ENCODE measurements at places on chromosomes 4 and X. TPM values are rescaled to one million over a fixed set of nuclear protein-coding genes. Genes with fewer than 3 reads are reported as not detected.

Gene ADH1A
- not detected for total RNA-seq

DNA sequence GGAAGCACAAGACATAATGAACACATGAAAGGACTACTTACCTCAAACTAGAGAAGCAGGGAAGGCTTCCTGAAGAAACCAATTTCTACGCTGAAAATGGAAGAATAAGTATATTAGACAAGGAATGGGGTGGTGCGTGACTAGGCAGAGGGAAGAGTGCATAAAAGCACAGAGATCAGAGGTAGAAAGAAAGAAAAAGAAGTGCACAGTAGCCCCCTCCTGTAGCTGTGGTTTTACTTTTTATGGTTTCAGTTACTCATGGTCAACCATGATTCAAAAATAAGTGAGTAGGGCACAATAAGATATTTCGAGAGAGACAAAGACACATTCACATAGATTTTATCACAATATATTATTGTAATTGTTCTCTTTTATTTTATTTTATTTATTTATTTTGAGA lies 934.5 kb upstream of the INTU start:
- DNase-seq, result no peak

DNA sequence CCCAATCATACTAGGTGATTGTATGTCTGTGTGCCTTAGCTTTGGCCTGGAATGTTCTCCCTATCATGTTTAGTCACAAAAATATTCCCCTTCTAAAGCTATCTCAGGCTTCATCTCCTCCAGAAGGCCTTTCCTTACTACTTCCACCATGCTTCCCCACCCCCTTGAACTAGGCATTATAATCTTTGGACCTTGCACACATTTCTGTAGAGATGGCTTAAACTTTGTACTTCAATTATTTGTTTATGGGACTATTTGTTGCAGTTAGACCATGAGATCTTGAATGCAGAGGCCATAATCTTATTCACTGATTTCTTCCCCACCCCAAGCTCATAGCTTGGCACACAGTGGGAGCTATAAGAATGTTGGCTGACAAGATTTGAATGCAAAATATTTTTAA lies 262.0 kb upstream of the EDA2R start:
- no peak for DNase-seq

Gene TEX13D
- not detected for total RNA-seq

DNA sequence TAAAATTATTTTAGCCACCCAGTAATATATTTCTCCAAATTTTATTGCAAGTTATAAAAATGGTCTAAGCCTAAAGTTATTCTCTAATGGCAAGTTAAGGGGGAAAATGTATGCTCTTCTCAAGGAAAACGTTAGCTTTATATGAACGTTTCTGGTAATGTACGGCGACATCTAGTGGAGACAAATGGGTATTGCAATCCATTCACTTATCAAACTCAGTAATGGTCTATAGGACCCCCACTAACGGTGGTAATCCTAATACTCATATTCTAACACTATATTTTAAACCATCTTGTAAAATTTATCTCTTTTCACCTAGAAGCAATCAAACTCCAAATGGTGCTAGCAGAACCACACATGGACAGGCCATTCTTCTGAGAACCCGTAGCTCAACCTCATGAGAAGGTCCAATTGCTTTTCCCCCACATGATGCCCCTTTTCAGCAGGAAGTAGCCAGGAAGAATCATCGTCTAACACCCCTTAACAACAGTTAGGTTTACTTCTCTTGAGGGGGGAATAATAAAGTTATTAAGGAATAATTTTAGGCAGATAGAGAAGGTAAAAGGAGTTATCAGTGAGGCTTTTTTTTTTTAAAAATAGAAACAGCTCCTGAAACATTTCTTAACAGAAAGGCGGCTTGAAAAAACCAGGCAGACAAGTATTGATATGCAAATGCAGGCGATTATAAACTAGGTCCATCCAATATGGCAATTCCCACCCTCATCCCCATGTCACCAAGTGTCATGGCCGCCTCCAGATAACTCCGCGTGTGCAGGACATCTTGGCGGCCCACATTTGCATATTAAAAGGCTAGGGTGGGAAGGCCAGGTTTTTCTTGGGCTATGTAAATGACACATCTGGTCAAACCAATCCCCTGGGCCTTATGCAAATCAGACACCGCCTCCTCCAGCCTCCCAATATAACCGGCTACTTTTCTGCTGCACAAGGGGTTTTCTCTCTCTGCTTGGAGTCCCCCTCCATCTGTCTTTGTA lies 35.0 kb downstream of the NUDT11 start:
- DNase-seq, result peak; percentile 39

Gene ODAPH
- not detected for total RNA-seq

DNA sequence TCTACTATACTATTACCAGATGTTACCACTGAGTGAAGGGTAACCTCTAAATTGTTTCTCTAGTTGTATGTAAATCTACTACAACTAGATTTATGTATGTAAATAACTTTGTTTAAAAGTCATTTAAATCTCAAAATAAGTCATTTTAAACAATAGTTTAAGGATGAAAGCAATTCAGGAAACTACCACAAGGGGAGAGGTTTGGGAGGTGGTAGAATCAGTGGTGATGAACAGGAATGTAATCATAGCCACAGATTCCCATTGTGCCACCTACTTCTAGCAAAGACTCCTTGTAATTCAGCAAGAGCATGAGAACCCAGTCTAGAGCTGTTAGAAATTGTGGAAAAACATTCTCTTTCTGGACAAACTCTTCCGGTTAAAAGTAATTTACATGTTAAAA lies 234.6 kb downstream of the SLC7A11 start:
- peak; percentile 5 for DNase-seq

Gene SLC38A5
- total RNA-seq, result 0.24 TPM

DNA sequence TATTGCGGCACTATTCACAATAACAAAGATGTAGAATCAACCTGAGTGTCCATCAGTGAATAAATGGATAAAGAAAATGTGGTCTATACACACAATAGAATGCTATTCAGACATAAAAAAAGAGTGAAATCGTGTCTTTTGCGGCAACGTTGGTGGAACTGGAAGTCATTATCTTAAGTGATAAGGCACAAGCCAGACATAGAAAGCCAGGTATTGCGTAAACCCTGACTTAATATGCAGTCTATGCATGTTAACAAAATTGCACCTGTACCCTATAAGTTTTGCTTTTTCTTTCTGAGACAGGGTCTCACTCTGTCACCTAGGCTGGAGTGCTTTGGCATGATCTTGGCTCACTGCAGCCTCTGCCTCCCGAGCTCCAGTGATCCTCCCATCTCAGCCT lies 28.6 kb downstream of the KIAA0232 start:
- no peak for DNase-seq

- DNase-seq, result no peak
These were observed 25.7 kb downstream of the SLC39A8 start for GRCh38 chr4:102319594-102319993.

Gene DUX4
- not detected for total RNA-seq

DNA sequence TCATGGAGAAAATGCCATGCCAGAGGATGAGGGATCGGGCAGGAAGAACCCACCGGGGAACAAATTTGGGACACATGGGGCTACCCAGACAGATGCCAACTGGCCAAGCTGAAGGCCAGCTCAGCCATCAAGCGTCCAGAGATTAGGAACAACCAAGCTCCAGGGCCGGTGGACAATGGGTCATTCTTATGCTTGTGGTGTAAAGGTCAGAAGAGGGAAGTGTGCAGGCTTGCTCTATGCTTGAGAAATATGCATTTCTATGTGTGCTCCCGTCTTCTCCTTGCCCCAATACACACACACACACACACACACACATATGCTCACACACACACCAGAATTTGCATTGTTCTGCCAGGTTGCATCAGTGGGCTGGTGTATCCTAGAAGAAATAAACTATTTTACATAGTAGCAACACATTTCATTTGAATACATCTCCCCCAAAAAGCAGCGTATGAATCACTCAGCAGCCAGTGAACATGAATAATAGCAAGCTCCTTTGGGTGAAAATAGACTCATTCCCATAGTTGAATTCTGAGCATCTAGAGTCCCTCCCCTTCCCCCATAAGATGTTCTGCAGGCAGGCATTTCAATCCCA lies 201.9 kb upstream of the PPARGC1A start:
- no peak for DNase-seq

DNA sequence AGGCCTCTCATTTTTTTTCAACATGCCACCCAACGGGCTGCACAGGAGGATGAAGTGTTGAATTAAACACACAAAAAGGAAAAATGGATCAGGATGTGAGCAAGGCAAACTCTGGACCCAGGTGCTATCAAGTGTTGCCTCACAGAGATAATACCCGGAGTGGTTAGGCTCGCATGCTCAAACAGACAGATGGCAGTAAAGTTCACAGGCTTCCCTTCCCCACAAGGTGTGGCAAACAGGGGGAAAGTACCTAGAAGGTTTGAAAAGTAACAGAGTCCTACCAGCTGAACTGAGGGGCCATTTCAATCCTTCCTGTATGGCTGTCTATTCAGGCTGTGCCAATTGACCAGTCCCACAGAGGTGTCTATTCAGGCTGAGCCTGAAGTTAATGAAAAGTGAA lies 123.9 kb upstream of the GC start:
- DNase-seq, result no peak

GRCh38 chr4:142095886-142096605 lies 459.7 kb downstream of the IL15 start:
- DNase-seq, result peak; percentile 88

DNA sequence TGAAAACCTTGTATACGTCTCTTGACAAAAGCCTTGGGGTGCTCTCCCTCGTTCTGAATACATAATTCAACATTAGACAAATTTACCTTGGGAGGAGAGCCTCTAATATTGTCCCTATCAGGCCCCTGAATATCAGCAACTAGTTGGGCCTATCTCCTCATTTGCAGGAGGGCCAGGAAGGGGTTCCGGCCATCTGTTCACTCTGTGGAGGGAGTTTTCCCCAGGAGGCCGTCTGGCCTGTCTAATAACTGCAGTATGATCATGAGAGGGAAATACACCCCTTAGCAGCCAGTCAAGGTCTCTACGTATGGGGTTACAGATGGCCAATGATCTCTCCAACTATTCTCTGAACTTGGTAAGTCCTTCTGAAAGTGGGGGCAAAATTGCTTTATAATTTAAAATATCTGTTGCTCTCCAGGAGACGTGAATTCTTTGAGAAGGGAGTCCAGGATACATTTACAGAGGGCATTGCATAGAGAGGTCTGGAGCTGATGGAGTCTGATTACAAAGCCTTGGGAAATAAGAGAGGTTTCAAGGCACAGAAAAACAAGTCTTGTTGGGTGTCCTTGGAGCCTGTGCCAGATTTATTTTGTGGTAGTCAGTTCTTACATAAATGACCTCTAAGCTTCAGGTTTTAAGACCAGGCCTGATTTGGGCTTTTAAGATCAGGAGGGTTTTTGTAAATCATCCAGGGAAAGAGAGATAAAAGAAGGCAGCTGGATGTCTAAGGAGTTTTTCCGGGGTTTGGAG lies 48.2 kb upstream of the UXT start:
- no peak for DNase-seq

GRCh38 chr4:138938366-138938690 lies 77.3 kb upstream of the NOCT start:
- DNase-seq, result peak; percentile 41

GRCh38 chr4:130043732-130044160 lies 947.8 kb downstream of the C4orf33 start:
- DNase-seq, result peak; percentile 29

DNA sequence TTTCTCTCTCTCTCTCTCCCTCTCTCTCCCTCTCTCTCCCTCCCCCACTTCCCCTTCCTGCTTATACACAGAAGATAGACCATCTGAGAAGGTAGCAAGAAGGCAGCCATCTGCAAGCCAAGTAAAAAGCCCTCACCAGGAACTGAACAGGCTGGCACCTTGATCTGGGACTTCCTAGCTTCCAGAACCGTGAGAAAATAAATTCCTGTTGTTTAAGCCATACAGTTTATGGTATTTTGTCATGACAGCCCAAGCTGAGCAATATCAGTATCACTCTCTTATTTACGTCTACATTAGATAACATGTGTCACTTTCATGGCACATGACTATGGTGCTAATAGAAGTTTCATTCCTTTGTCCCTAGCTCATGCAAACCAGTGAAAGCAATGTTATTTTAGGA lies 581.1 kb downstream of the INPP4B start:
- DNase-seq, result peak; percentile 8

Gene PPEF2
- not detected for total RNA-seq

GRCh38 chr4:2084316-2084715 lies 25.2 kb downstream of the NAT8L start:
- no peak for DNase-seq

DNA sequence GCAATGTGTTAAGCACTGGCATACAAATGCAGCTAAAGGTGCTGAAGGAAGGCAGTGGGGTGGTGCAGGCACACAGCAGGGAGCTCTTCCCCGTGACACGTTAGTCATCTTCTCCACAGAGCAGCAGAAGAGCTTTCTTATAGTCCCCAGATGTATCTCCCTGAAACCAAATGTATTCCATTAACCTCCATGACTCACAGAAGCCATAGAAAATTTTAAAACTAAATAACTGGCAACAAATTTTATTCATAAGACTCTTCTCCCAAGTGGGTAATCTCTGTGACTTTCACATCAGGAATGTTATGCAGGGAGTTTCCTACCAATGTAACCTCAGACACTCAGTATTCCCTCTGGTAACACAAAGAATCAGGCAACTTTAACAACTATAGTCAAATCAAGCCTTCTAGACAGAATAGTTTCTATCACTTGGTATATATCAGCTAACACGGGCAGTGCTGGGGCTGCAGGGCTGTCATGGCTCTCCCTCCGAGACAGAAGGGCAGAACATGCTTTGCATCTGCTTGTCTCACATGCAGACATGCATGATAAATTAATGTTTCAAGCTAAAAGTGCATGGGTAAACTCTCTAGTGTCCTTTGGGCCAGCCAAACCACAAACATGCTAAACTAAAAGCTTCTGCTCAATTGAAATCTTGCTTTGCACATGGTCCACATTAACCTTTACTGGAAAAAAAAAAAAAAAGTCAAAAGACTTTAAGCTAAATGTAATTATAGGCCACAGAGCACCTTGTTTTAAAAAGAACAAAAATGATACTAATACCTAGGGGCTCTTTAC lies 28.2 kb downstream of the ANXA5 start:
- peak; percentile 96 for DNase-seq

Gene ARHGAP24
- 12.5 TPM for total RNA-seq

Gene MMRN1
- total RNA-seq, result not detected

Gene PPARGC1A
- 0.24 TPM for total RNA-seq

Gene PCGF3
- total RNA-seq, result 18.7 TPM

Gene GASK1B
- 1.2 TPM for total RNA-seq

GRCh38 chr4:100722866-100723459 lies 205.1 kb upstream of the EMCN start:
- DNase-seq, result no peak

DNA sequence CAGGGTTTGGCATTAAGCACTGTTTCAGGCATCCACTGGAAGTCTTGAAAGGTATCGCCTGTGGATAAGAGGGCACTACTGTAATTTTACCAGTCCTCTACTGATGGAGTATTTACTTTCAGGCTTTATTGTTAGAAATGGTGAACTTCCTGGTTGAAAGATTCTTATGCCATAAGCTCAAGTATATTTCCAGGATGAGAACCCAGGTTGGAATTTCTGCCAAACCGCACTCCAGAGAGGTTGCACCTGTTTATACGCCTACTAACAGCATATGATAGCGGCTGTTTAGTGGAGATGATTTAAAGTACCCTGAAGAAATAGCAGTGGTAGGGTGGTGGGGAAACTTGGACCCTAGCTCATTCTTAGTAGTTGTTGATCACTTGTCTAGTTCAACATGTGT lies 9.9 kb downstream of the FNIP2 start:
- DNase-seq, result no peak

Data from RPMI7951 (cell line).